ENCODE measurements at places on chromosomes 6 and 20.

- DNase-seq: no peak
Measured at GRCh38 chr6:149342525-149342924, 25.0 kb downstream of the TAB2 start.

DNA sequence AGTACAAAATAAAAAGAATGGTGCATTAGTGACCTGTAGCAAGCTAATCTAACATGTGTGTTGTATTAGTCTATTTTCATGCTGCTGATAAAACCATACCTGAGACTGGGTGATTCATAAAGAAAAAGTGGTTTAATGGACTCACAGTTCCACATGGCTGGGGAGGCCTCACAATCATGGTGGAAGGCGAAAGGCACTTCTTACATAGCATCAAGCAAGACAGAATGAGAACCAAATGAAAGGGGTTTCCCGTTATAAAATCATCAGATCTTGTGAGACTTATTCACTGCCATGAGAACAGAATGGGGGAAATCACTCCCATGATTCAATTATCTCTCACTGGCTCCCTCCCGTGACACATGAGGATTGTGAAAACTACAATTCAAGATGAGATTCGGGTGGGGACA, 45.4 kb upstream of the AIG1 start:
- DNase-seq: no peak

DNA sequence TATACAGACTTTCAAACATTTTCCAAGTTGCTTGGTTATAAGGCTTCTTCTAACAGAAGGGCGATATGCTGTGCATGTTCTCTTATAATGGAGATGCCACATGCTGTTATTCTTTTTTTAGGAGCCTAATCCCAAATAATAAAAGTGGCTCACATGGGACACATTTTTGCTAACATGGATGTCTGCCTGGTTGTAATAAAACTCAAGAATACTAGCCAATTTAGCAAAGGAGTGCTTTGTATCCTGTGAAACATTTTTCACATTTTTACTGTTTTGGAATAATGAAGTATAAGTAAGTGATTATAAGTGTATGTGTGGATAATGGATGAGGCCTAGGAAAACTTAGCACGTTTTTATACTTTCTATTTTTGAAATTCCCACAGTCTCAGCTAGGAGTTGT, 312.2 kb downstream of the LAMA2 start:
- DNase-seq: no peak

DNA sequence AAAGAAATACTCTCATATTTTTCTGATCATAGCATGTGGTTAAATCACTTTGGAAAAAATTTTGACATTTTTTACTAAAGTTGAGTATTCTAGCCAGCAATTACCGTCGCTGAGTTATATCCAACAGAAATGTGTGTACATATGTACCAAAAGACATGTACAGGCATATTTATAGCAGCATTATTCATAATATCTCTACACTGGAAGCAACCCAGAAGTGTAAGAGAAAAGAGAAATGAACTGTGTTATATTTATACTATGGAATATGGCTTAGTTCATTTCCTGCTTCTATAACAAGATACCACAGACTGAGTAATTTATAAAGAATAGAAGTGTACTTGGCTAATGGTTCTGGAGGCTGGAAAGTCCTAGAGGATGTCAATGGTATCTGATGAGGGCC, 474.0 kb upstream of the GJE1 start:
- DNase-seq: no peak

Measured in gastrocnemius medialis (tissue), 4 donors.